ENCODE measurements at places on chromosomes 7 and 10. TPM values are rescaled to one million over a fixed set of nuclear protein-coding genes. Genes with fewer than 3 reads are reported as not detected.

GRCh38 chr10:50281210-50281966, 30.1 kb upstream of the ASAH2 start:
- no peak for DNase-seq

DNA sequence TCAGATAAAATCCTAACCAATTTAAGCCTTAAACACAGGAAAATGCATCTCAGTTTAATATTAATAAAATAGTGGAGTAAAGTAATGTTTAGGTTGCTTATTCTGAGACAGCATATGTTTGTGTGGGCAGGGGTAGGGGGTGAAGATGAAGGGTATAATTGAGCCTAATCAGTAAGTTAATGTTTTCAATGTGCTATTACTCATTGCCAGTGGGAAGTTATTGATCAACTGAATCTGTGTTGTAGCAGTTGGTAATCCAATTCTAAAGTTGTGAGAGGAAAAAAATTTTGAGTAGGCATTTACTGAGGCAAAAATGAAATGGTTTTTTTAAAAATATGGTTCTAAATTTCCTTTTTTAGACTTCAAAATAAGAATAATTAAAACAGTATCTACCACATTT, 16.5 kb downstream of the CFAP69 start:
- DNase-seq = no peak

The C7orf25 gene
- total RNA-seq = 4.4 TPM

The NME8 gene
- total RNA-seq = not detected

The FGFR2 gene
- 0.18 TPM for total RNA-seq

DNA sequence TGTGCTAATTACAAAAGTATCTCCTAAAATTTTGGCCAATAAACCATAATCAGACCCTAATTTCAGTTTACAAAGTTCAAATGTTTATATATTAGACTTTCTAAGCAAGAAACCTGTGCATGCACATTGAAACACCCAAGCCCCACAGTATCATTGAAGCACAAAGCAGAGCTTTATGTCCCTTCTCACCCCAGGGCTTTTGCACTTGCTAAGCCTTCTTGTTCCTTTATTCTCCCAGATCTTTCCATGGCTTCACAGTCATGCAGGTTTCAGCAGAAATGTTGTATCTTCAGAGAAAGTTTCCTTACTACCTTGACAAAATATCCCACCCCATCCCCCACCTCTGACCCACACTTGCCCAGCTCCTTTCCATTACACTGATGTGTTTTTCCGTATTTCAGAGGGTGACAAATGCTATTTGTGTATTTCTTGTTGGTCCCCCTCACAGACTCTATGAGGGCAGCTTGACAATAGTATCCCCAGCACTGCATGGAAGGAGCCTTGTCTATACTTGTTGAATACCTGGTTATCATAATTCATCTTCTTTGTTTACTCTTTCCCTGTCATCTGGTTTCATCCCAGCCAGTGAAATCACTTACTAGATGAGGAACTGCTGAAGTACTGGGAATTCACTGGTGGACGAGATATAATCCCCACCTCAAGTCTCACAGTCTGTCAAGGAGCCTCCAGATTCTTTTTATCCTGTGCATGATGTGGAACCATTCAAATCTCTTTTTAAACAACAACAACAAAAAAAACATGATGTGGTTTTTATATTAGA, 24.0 kb upstream of the PCGF5 start:
- no peak for DNase-seq

The SDK1 gene
- total RNA-seq = 0.16 TPM

DNA sequence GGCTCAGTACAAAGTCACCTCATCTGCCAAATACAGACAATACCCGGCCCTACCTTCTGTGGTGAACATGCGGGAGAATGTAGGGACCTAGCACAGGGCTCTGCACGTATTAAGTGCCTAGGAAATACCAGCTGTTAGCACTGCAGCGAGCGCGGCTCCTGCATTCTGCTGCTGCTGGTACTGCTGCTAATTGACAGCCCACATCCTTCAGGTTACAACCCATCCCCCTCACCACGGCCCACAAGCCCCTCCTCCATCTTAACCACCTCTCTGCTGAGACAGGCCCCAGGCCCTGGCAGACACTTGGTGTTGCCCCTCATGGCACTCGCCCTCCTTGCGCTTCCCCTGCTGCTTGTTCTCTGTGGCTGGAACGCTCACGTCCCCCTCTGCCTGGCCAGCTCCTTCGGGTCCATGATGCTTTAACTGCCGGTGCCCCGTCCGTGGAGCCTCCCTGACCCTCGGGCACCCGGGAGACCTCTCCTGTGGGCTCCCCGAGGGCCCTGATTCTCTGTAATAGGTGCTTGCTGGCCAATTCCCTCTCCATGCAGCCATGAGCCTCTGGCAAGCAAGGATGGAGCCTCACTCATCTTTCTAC, 53.3 kb upstream of the LOXL4 start:
- DNase-seq = no peak

The FLNC gene
- 148 TPM for total RNA-seq

DNA sequence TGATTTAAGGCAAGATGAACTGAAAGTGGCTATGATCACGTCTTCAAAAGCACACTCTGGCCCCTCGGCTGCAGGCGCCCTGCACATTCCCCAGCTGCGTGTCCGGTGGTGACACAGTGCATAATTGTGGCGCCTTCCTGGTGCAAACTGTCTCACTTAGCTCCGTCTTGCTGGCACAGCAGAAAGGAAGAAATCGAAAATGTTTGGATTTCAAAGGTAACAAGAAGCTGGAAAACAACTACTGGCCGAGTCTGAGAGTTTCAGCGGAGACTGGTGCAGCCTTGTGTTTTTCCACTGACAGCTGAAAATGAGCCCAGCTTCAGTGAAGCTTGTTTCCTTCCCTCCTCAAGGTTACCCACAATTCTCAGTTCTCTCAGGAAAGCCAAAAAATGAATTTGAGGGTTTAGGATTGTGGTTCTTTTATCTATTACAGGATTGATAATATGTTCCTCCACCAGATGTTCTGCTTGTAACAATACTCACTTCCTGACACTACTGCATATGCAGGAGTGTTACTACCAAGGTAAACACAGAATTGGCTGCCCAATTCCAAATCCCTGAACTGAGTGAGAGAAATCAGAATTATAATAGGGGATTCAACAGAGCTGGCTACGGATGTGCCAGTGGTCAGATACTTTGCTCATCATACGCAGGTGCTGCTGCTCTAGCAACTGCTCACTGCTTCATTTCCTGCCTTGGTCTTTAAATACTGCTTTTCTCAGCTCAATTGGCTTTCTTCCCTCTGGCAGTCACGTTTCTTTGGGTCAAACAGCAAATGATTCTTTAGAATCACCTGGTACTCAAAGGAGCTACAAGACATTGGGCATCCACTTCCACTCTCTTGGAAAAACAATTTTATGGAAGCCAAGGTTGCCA, 63.7 kb downstream of the TRUB1 start:
- DNase-seq = no peak

All from K562 (cell line).